Ascending aorta (tissue), 2 donors: ENCODE measurements at places on chromosomes 4 and X. TPM values are rescaled to one million over a fixed set of nuclear protein-coding genes. Genes with fewer than 3 reads are reported as not detected.

The FAM53A gene
- not detected for total RNA-seq

The GAGE12F gene
- not detected for total RNA-seq

The GPM6B gene
- 18.6 TPM for total RNA-seq

DNA sequence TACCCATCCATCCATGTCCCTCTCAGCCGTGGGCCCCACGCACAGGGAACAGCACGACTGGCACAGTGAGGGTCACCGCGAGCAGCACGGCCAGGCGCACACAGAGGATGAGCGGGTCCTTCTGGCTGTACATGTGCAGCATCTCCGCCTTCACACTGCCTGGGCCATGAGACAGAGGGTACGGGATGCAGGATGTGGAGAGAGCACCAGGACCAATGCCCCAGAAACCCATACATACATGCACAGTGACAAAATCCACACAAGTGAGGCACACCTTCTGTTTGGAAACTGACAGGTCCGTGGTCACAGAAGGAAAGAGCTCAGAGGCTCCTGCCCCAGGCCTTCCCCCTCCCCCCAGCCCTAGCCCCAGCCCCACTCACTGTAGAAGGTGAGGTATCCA, 9.5 kb downstream of the SLC38A5 start:
- no peak overlapping the region for H3K27ac ChIP-seq
- H3K4me3 ChIP-seq, result no peak overlapping the region
- H3K27me3 ChIP-seq, result no peaks in the 10 kb centered on the region
- peak; percentile 18 for DNase-seq

GRCh38 chrX:130696542-130696941, 206.5 kb downstream of the ENOX2 start:
- no peak overlapping the region for H3K4me3 ChIP-seq
- H3K36me3 ChIP-seq, result no peaks in the 10 kb centered on the region
- DNase-seq, result no peak

- no peak for DNase-seq
- H3K4me3 ChIP-seq, result no peak overlapping the region
- no peaks in the 10 kb centered on the region for H3K27me3 ChIP-seq
- H3K27ac ChIP-seq, result no peak overlapping the region
- no peaks in the 10 kb centered on the region for H3K4me1 ChIP-seq
- H3K36me3 ChIP-seq, result no peaks in the 10 kb centered on the region
These were observed 43.1 kb upstream of the FREM3 start for GRCh38 chr4:143743591-143743990.

DNA sequence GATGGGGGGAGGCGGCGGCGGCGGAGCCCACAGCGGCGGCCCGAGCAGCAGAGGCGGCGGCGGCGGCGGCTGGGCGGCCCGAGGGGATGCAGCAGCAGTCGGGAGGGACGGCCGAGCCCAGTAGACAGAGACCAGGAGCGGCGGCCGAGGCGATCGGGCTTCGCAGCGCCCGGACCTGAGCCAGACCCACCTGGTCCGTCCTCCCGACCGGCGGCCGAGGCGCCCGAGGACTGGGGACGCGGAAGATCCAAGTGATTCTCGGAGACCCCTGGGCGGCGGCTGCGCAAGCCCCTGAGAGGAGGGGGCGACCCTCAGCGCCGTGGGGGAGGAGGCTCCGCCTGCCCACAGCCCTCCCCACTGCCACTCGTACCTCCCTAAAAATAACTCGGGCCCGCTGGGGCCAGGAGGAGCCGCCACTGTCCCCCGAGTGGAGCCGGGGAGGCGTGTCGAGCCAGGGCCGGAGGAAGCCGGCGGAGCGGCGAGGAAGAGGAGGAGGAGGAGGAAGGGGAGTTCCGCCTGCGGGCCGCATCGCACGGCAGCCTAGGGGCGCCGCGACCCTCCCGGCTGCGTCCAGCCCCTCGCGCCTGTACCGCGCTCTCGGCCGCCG, 608 bp downstream of the RAPGEF2 start:
- DNase-seq, result peak; percentile 70
- peak overlapping the region; percentile 91 for H3K27ac ChIP-seq
- peaks cover 14% of the 10 kb centered on the region for H3K4me1 ChIP-seq
- H3K27me3 ChIP-seq, result no peaks in the 10 kb centered on the region
- peak overlapping the region; percentile 93 for H3K4me3 ChIP-seq
- H3K36me3 ChIP-seq, result no peaks in the 10 kb centered on the region

DNA sequence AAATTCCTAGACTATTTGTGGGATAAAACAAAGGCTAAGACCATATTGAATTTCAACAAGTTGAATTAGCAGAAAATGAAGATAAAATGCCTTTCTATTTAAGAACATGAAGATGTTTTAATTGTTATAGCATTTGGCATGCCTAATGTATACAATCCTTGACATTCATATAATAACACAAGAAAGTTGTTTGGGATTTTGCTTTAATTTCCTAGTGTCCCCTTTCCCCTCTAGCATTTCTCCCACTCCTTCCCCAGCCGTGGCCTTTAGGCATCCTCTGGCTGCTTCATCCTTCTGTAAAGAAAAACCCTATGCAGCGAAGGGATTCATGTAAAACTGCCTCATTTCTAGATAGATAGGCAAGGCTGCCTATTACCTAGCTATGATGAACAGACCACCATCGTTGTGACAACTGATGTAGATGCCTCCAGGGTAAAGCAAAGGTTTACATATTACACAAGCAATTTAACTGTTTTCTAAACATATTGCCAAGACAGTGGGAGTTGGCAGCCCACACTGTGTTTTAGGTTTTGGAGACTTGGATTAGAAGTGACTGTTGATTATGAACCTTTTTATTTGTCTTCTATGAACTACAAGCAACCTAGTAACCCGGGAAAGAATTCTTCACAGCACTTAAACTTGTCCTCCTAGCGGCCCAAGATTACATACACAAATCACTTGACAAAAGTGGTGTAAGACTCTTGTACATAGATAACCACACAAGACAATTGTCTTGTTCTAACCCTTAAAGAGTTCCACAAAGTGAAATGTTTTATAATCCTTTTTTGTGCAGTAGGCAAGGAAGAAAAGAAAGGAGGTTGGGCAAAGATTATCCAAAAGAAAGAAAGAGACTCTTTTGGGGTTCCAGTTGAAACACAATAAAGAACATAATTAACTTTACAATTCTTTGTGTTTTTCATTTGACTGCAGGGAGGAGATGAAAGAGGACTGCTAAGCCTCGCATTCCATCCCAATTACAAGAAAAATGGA, 59.9 kb downstream of the HHIP start:
- H3K27me3 ChIP-seq, result no peaks in the 10 kb centered on the region
- no peaks in the 10 kb centered on the region for H3K36me3 ChIP-seq
- no peak for DNase-seq
- no peaks in the 10 kb centered on the region for H3K4me1 ChIP-seq
- H3K27ac ChIP-seq, result no peak overlapping the region
- no peak overlapping the region for H3K4me3 ChIP-seq

GRCh38 chr4:85748654-85749053, 273.7 kb downstream of the ARHGAP24 start:
- no peaks in the 10 kb centered on the region for H3K36me3 ChIP-seq
- no peaks in the 10 kb centered on the region for H3K4me1 ChIP-seq
- no peak overlapping the region for H3K27ac ChIP-seq
- no peak overlapping the region for H3K4me3 ChIP-seq
- DNase-seq, result no peak

GRCh38 chrX:138298268-138298667, 413.2 kb downstream of the FGF13 start:
- DNase-seq, result no peak
- H3K36me3 ChIP-seq, result no peaks in the 10 kb centered on the region
- no peak overlapping the region for H3K27ac ChIP-seq
- H3K4me3 ChIP-seq, result no peak overlapping the region
- no peaks in the 10 kb centered on the region for H3K4me1 ChIP-seq
